SK-N-SH treated with all-trans-retinoic acid at 6 μM for 48 hours (cell line): ENCODE measurements at places on chromosomes 2 and 18.

DNA sequence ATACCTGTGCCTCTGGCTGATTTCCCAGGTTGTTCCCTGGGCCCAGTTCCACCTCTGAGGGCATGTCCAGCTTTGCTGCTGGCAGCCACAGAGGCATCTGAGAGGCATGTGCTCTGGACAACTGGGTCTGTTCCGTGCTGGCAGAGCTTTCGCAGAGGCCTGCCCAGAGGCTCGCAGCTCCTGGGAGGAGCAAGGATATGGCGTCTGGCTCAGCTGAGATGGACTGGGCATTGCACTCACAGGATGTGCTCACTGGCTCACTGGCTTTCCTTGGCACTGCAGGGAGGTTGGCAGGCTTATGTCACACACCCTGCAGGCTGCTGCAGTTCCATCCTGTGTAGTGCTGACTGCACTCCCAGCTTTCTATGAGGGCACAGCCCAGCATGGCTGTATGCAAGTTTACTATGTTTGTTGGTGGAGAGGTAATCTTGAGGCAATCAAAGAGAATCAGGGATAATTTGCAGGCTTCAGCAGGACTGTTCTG, 172.3 kb downstream of the PRKCE start:
- ATAC-seq = peak; percentile 90

DNA sequence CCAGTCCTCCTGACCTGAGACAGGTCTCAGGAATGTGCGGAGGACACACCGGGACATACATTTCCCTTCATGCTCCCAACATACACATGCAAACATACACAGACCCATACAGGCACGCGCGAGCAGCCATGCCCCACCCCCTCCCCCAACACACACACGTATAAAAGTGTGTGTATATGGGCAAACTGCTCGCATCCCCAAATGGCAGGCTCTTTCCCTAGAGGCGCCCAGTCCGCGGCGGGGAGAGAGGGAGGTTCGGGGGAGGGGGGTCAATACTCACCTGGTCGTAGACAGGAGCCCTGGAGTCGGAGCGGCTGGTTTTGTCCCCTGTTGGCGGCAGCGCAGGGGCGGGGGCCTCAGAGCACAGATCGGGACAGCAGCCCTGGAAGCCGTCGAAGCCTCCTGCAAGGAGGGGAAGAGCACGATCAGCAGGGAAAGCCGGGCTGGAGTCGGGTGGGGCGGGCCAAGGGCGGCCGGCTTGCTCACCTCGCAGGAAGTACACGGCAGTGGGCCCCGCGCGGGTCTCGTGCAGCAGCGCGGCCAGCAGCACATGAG, 682 bp downstream of the DUSP2 start:
- no peak for ATAC-seq

DNA sequence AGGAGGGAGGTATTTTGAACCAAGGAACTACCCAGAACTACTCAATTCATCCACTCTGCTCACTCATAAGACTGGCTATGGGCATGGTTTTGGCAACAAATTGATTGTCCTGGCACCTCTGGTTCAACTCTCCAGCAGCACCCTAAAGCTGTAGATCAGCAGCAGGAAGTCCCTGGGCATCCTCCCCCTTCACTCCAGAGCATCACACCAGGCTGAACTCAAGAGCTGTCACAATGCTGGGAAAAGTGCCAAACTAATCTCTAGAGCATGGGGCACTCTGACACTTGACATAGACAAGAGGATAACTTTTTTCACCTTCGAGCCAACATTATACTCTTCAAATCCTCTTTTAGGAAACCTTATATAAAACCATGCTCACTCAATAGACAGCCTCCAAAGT, 154.1 kb upstream of the RBBP8 start:
- ATAC-seq = no peak

DNA sequence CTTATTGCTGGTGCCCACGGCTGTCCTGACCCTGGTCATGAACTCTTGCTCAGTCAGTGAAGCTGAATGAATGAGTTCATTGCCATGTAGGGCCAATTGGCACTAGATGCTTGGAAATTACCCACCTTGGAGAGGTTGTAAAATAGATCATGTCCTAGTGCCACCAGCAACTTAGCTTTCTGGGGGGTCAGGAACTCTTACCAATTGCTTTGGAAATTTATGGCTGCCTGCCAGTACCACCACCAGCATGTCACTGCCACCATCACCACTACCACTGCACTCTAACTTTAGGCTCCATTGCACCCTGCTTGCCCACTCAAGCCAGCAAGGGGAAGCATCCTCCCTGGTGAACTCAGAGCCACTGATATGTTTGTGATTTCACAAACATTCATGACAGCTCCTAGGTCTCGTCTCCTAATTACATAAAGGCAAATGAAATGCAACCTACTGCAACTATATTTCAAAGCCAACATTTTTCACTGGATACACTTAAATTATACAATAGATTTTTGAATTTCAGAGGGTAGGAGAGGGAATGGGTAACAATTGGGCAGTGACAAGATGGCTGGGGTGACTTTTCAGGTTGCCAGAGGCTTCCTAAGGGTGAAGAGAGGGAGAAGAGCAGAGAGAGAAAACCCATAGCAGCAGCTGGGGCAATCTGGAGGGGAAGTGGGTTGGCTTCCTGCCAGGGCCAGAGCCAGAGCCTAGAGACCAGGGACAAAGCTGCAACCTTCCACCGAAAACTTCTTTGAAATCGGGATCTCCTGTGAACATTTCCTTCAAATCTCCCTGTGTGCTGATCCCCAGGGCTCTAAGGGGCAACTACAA, 3.5 kb upstream of the EMILIN1 start:
- ATAC-seq = no peak

DNA sequence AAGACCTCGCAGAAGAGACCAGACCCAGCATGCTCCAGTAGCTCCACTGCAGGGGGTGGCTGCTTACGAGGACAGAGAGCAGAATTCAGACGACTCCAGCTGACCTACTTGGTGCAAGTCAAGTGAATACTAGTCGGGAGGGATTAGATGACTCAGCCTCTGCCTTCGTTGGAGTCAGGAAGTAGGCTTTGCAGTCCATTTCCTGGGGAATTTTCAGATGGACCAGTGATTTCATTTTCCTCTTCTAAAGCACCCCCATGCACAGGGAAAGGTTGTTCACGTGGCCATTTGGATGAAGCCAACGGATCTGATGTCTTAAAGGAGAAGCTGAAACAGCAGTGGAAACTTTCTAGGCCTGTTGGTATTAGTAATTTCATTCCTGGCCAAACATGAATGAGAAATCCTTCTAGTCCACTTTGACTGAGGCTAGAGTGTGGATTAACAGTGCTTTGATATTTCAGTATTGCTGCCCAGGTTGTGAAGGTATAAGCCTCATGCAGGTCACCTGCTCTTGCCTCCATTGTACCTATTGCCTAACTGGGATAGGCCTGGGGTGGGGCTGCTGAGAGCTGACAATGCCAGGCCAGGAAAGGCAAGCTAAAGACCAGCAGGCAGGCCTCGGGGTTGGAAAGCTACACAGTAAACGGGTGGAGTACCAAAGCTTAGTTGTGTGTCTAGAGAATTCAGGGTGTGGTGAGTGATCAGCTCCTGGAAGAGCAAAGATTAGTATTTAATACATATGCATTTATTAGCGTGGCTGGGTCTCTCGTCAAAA, 117.6 kb upstream of the FOSL2 start:
- ATAC-seq = peak; percentile 35

DNA sequence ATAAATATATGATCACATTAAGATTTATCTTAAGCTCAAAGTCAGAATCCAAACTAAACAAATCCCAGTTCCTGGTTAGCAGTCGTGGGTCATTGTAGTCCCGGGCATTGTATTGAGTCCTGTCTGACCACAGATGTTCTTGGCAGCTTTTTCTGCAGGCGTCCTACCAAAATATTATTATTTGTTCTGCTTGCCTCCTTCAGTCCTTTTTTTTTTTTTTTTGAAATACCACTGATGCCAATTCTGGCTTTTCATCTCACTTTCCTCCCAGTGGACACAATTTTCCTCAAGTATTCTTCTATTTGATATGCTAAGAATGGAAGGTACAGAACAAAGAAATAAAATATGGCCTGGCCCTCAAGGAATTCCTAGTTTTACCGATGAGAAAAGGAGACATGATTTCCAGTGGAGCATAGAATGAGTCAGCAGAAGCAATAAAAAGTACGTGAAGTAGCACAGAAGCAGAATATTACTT, 151.6 kb downstream of the CSRNP3 start:
- ATAC-seq = no peak

GRCh38 chr2:24771061-24771460, 22.1 kb downstream of the PTRHD1 start:
- no peak for ATAC-seq

- no peak for ATAC-seq
Observed at GRCh38 chr2:133223226-133223625, 345.0 kb downstream of the NCKAP5 start.

- ATAC-seq = no peak
Observed at GRCh38 chr18:65755616-65756015, 4.8 kb downstream of the CDH7 start.

GRCh38 chr18:74064510-74064909, 83.1 kb downstream of the FBXO15 start:
- no peak for ATAC-seq

- ATAC-seq = no peak
Observed at GRCh38 chr2:205754285-205754923, 72.1 kb downstream of the NRP2 start.

- ATAC-seq = no peak
Observed at GRCh38 chr18:21327101-21327500, 85.1 kb downstream of the GREB1L start.

DNA sequence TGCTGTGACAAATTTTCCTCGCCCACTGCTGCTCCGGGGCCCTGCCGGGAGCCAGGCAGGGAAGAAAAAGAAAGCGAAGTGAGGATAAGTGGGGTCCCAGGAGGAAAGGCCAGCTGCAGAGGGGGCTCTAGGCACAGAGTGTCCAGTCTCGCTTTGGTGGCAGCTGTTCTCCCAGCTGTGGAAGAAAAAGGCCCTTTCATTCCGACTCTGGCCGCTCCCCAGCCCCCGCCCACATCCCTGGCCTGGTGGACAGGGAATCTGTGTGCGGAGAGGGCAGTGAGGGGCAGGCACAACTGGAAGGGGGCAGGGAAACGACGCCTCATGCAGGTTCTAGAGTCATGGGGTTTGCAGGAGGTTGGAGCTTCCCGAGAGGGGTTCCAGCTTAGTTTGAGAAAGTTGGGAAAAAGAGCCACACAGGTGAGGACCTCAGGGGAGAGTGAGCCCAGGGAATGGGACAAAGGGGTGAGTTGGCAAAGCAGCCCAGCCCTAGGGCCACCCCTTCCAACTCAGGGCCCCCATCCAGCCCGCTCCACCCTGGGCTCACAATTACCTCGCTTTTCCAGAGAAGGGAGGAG, 1.8 kb downstream of the RTKN start:
- peak; percentile 81 for ATAC-seq

GRCh38 chr2:7722212-7722910, 805.1 kb downstream of the RNF144A start:
- no peak for ATAC-seq

GRCh38 chr2:219497495-219498279, 1.0 kb upstream of the GMPPA start:
- peak; percentile 79 for ATAC-seq

DNA sequence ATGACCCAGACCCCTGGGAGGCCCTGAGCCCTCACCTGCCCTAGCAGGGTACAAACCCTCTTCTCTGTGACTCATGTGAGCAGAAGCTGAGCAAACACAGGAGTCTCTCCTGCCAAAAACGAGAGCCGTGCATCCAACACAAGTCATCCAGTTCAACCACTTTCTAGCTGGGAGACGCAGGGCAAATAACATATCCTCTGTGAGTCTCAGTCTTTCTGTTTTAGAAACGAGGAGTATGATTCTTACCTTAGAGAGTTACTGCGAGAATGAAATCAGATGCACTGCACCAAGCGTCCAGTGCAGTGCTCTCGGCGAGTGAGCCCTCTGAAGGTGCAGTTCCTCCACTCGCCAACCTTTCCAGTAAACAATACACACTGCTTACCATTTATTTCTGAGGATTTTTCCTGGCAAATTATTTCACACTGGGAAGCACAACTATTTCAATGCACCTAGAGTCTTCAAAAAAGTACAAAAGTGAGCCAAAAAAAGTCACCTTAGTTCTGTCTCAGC, 331.8 kb upstream of the MYT1L start:
- no peak for ATAC-seq

- no peak for ATAC-seq
Observed at GRCh38 chr2:100944617-100945432, 57.3 kb upstream of the RPL31 start.

GRCh38 chr2:66890166-66890742, 455.3 kb downstream of the MEIS1 start:
- ATAC-seq = no peak

GRCh38 chr2:28432362-28432761, 39.7 kb downstream of the FOSL2 start:
- no peak for ATAC-seq

- no peak for ATAC-seq
Observed at GRCh38 chr2:30443081-30443480, 4.0 kb upstream of the LCLAT1 start.

DNA sequence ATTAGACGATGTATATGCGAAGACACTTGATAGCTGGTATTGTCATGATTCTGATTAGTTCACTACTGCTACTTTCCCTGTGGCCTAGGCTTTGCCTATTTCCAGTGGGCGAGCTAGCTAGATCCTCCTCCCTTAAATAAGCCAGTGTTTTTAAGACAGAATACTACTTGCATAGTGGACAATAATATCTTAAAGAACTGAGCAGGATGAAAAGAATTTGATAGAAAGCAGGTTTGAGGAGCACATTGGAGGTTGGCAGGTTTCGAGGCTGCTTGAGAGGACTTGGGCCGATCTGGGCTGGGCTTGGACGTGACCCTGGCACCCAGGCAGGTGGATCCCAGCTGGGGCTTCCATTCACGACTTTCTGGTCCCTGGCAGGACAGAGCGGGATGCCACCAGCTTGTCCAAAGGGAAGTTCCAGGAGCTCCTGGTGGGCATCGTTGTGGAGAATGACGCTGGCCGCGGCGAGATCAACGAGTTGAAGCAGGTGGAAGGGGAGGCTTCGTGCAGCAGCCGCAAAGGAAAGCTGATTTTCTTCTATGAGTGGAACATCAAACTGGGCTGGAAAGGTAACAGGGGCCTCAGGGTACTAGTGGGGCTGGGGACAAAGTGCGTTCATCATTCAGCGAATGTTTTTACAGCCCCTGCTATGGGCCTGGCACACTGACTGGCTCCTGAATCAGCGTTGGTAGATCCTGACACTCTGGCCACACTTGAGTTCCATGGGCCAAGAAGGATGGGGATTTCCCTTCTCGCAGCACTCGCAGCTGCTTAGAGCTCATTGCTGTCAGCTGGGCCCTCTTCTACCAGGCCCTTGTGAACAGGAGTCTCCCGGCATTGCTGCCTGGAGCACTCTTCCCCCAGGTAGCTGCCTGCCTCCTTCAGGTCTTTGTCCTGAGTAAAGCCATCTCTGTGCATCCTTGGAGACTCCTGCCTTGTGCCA, 16.9 kb downstream of the C2orf74 start:
- ATAC-seq = no peak
